ENCODE measurements at places on chromosomes 3 and 15. TPM values are rescaled to one million over a fixed set of nuclear protein-coding genes. Genes with fewer than 3 reads are reported as not detected.
A peak's percentile ranks its signal among the peaks of the same experiment; 100 is the strongest.

- no peak for DNase-seq
Measured at GRCh38 chr3:47016086-47016933, 36.8 kb downstream of the NBEAL2 start.

GRCh38 chr3:194757647-194758061, 72.0 kb downstream of the FAM43A start:
- DNase-seq: no peak

GRCh38 chr3:141994856-141995255, 118.4 kb downstream of the ATP1B3 start:
- no peak for DNase-seq

The RGMA gene
- 0.18 TPM for total RNA-seq

DNA sequence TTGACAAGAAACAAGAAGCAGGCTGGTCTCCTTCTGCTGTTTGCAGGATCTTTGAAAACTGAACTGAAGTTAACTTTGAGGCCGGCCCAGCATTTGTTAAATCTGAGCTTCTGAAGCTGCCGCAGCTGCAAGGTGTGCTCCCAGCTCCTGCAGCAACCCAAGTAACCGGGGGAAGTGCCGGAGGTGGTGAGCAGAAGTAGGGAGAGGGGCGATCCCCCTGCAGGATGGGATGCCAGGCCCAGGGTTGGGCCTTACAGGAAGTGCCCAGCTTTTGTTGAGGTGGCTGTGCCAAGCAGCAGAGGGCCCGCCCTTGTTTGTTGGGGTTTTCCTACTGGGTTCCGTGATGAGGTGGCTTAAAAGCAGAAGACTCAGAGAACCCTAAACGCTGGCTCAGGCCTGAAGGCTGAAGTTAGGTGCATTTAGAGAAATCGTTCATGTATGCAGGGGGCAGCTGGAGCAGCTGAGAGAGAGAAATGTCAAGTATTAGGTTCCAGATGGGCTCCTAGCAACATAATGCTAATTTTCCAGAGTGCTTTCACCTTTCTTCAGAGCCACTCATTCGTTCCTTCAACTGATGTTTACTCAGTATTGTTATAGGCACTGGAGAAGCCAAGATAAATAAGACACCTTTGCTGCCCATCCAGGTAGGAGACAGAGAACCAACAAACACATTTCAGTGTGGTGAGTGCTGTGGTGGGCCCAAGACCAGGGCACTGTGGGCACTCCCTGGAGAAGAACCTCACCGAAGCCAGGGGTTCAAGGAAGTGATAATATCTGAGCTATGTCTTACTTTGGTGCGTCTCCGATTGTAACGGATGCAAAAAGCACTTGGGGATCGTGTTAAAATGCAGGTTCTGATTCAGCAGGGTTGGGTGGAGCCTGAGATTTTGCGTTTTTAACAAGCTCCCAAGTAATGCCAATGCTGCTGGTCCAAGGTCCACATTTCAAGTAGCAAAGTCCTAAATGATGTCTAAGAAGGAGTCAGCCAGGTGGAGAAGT, 42.2 kb upstream of the PLCL2 start:
- peak; percentile 70 for DNase-seq

- no peak for DNase-seq
Measured at GRCh38 chr3:55065331-55065730, 137.5 kb upstream of the LRTM1 start.

The AQR gene
- 35.7 TPM for total RNA-seq

Measured in activated naive CD4-positive, alpha-beta T cell treated with anti-CD3 and anti-CD28 coated beads, Interleukin-2, amount 50 U/mL, for 72 hours (primary cell).